Cerebellar cortex (tissue), 1 donor: ENCODE measurements at places on chromosomes 12 and 14.
A peak's percentile ranks its signal among the peaks of the same experiment; 100 is the strongest.

- DNase-seq = peak; percentile 77
Observed at GRCh38 chr12:120496413-120497340, 764 bp downstream of the DYNLL1 start.

GRCh38 chr12:26298785-26299621, 103.6 kb downstream of the SSPN start:
- DNase-seq = no peak

- no peak for DNase-seq
Observed at GRCh38 chr12:127284021-127284420, 982.9 kb upstream of the TMEM132C start.

DNA sequence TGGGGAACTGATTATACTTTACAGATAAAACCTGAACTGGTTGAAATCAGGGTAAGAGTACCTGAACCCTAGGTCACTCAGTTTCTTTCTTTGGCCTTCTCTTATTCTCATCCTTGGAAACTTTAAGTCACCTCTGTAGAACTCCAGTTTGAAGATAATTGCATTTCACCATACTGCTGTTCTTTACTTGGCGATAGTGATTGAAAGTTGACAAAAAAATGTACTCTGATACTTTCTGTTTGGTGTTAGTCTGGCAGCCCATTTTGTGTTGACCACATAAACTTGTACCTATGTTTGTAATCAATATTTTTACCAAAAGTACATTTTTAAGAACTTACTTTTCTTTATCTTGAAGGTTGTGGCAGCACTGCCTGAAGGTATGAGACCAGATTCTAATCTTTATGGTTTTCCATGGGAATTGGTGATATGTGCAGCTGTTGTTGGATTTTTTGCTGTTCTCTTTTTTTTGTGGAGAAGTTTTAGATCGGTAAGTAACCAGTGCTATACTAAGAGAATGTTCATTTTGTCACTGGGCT, 42.9 kb downstream of the MIA2 start:
- DNase-seq = no peak

DNA sequence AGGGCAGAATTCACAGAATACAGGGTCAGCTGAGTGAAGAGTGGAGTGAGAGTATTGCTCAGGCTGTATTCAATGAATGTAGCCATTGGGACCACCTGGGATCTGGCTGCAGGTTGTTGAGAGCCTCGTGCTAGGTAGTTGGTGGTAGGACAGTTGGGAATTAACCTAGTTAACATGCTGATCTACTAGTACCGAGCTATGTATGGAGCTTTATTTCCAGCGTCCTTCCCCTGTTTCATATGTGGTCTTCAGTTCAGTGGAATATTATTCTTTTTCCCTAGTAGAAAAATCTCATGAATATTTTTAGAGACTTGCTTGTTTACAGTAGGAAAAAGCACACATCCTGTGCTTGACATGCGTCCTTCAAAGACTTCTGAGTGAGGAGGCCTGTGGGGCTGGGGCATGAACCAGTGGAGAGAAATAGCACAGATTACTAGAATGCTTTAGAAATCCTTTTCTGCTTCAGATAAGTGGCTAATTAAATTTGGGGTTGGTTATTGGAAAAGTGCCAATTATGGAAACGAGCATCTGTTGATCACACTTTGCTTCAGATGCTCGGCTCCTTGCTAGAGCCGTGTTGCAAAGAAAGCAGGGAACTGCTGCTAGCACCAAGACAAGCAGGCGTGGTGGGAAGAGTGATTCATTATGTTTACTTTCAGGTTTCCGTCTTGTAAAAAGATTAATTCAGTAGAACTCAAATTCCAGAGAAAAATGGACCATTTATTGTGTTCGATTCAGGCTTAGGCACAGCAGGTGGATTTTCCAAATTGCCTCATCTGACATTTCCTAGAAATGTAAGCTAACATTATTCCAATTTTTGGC, 53.6 kb downstream of the ARF6 start:
- DNase-seq = peak; percentile 83

- DNase-seq = no peak
Observed at GRCh38 chr14:56720703-56721460, 89.4 kb downstream of the OTX2 start.

DNA sequence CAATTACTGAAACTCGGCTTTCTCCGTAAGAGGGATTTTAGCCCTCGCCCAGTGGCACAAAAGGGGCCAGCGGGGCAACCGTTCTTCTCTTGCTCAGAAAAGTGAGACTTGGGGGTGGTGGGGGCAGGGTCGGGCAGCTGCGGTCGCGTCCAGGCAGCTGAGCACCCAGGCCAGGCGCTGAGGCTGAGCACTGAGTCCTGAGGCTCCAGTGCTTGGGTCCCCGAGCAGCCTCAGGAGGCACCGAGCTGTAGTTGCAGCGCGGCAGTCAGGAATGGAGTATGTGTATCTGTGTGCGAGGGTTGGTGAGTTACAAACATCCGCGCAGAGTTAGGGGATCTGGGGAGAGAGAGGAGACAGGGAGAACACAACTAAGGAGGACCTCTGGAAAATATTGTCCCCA, 4.1 kb upstream of the HOXC6 start:
- no peak for DNase-seq

DNA sequence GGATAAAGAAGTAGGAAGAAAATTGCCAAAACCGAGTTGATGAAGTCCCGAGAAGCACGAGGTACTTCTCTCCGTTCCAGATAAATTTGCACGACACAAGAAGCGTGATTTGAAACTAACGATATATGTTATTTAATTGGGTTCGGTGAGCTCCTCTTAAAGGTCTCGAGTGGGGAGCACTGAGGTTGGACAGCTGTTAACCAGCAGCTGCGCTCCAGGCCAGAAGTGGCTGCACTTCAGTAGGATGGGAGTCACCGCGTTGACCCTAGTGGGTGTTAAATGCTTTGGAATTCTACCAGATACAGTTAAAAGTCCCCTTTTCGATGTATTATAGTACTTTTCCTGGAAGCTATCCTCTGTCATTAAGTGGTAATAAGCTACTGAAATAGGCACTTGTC, 953 bp upstream of the DCAF5 start:
- DNase-seq = peak; percentile 50

DNA sequence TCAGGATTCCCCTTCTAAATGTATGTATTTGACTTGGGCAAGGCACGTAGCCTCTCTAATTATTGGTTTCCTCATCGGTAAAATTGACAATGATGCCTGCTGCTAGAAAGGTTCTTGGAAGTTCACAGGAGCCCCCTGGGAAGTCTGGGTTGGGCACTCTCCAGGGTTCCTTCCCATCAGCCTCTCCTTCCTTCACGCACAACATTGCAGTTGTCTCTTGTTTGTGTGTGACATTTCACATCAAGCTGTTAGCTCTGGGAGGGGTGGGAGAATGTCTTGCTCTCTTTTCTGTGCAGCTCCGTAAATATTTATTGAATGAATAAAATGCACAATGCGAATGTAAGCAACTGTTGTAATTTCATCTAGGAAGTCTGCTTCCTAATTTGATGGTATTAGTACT, 153.2 kb upstream of the PRICKLE1 start:
- no peak for DNase-seq

DNA sequence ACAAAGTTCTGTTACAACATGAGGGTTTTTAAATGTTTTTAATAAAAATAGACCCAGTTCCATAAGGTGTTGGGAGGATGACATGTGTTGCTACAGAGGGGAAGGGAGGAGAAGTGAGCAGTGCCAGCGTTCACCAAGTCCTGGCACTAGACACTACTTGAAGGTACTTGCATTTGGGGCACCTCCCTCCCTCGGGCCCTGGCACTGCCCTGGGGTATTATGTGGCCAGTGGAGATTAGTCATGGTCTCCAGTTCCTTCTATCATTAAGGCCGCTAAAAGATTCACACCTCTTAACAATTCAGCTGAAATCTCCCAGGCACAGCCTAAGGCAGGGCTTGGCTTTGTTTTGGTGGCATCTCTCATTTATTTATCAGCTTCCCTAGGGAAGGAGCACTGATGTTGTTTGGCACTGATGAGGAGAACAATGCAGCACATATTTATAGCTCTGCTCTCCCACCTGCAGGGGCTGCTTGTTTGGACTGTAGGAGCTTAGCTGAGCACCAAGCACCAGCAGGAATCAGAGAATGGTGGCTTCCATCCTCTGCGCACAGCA, 155.5 kb upstream of the NTF3 start:
- DNase-seq = peak; percentile 2

DNA sequence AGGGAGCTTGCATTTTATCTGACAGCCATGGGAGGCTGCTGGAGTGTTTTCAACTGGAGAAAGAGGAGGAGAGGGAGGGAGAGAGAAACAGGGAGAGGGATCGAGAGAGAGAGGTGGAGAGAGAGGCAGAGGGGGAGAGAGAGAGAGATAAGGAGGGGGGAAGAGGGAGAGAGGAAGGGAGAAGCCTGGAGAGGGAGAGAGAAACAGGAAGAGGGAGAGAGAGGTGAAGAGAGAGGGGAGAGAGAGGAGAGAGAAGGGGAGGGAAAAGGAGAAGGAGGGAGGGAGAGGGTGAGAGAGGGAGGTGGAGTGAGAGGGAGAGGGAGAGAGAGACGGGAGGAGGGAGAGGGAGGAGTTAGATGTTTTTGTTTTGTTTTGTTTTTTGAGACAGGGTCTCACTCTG, 45.6 kb downstream of the DNAH10 start:
- no peak for DNase-seq

DNA sequence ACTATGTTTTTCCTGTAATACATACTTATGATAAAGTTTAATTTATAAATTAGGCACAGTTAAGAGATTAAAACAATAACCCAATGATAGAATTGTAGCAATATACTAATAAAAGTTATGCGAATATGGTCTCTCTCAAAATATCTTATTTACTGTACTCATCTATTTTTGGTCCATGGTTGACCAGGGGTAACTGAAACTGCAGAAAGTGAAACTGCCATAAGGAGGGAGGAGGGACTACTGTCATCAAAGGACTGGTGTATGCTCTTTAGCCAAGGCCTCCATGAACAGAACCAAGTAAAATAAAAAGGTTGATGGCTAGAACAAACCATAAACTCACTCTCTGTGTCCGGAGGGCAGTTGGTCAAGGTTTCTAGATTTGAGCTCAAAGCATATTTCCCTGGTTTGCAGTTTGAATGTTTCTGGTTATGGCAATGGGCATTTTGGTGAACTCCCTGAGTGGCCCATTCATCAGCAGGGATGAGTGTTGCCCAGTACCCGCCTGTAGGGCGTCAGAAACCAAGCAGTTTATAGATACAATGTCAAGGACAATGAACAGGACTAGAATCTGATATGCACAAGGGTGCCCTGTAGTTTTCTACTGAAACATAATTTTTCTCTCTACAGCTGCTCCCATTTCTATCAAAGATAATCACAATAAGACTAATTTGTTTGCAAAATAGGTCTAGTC, 19.8 kb downstream of the LEMD3 start:
- DNase-seq = no peak

DNA sequence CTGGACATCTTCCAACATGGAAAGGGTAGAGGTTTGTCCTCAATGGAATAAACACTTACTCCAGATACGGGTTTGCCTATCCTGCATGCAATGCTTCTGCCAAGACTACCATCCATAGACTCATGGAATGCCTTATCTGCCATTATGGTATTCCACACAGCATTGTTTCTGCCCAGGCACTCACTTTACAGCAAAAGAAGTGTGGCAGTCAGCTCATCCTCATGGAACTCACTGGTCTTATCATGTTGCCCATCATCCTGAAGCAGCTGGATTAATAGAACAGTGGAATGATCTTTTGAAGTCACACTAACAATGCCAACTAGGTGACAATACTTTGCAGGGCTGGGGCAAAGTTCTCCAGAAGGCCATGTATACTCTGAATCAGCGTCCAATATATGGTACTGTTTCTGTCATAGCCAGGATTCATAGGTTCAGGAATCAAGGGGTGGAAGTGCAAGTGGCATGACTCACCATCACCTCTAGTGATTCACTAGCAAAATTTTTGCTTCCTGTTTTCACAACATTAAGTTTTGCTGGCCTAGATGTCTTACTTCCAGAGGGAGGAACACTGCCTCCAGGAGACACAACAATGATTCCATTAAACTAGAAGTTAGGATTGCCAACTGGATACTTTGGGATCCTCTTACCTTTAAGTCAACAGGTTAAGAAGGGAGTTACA, 140.4 kb downstream of the SLC35F4 start:
- DNase-seq = no peak

- DNase-seq = no peak
Observed at GRCh38 chr12:15797818-15798217, 8.6 kb upstream of the EPS8 start.

GRCh38 chr12:75190846-75191245, 18.8 kb downstream of the KCNC2 start:
- DNase-seq = no peak

DNA sequence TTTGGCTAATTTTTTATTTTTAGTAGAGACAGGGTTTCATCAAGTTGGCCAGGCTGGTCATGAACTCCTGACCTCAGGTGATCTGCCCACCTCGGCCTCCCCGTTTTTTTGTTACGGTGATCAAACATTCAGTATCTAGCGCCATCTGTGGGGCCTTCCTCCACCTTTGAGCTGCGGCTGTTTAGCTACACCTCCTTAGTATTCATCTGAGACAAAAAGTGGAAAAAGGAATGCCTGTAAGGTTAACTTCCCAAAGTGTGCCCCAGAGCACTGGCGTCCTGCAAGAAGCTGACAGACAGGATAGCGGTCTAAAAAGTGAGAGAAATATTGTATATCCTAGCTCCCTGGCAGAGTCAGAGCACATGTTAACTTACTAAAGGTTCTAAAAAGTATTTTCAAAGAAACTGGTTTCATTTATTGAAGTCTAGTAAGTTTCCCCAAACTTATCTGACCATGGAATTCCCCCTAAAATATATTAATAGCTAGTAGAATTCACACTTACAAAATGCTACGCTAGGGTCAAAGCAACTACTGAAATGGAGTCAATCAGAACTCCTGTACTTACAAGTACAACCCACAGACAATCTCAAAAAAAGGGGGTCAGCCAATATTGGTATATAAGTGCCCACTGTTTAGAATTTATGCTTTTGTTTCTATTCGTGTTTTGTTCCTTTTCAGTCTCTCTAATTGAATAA, 59.1 kb downstream of the DUSP16 start:
- no peak for DNase-seq

GRCh38 chr12:9707864-9708808, 24.8 kb downstream of the CLECL1 start:
- DNase-seq = peak; percentile 31

GRCh38 chr12:69978020-69978419, 153.0 kb downstream of the MYRFL start:
- DNase-seq = no peak

- no peak for DNase-seq
Observed at GRCh38 chr12:107138990-107139389, 45.6 kb upstream of the CRY1 start.

DNA sequence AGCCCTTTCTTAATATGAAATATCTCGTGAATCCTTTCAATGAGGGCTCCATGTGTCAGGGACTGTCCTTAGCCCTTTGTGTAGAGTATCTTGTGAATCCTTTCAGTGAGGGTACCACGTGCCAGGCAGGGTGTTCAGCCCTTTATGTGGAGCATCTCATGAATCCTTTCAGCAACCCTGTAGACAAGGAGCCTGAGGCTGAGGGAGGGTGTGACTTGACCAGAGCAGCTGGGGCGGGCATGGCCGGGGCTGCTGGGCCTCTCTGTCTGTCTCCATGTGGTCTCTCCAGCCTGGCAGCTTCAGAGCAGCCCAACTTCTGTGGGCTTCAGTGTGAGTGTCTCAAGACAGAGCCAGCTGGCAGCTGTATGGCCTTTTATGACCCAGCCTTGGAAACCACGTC, 140.2 kb downstream of the AACS start:
- DNase-seq = no peak

GRCh38 chr12:132289356-132290202, 39.8 kb downstream of the GALNT9 start:
- DNase-seq = no peak

- DNase-seq = no peak
Observed at GRCh38 chr14:75281654-75282019, 3.0 kb downstream of the FOS start.
